Upper lobe of right lung (tissue), 1 donor: ENCODE measurements at places on chromosomes 16 and 17. TPM values are rescaled to one million over a fixed set of nuclear protein-coding genes. Genes with fewer than 3 reads are reported as not detected.

DNA sequence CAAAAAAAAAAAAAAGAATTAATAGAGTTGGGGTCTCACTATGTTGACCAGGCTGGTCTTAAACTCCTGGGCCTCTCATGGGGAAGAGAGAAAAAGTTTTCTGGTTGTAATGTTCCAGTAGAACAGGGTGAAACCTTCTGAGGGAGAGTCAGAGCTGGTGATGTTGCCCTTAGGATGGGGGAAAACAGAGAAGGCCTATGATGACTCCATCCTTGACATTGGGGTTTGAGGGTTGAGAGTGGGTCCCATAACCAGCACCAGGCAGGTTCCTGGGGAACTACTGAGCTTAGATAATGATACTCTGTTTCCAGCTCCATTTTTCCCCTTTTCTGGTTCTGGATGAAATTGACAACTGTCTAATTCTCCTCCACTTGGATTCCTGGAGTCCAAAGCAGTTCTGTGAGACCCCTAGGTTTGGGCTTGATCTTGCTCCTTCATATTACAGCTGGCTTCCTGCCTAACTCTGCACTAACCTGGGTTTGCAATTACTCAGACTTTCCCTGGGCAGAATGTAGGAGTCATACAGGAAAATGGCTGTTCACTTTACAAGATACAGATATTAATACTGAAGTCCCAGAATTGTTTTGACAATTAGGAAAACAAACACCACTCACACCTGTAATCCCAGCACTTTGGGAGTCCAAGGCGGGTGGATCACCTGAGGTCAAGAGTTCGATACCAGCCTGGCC, 62.8 kb upstream of the B4GALNT2 start:
- no peaks in the 10 kb centered on the region for H3K27me3 ChIP-seq
- no peak overlapping the region for H3K27ac ChIP-seq
- no peak overlapping the region for H3K4me3 ChIP-seq
- DNase-seq: no peak

GRCh38 chr17:42760652-42761581, at the start of gene RAMP2:
RAMP2 (plus strand) TSS chr17:42761227; CDS start chr17:42761262, 35 bp downstream.
- peak; percentile 69 for DNase-seq
- H3K4me3 ChIP-seq: peak within 1 kb of the TSS; percentile 58
- H3K27me3 ChIP-seq: peaks cover 23% of the 10 kb centered on the region
- peaks cover 6% of the 10 kb centered on the region for H3K4me1 ChIP-seq
- H3K27ac ChIP-seq: peak within 1 kb of the TSS; percentile 73

DNA sequence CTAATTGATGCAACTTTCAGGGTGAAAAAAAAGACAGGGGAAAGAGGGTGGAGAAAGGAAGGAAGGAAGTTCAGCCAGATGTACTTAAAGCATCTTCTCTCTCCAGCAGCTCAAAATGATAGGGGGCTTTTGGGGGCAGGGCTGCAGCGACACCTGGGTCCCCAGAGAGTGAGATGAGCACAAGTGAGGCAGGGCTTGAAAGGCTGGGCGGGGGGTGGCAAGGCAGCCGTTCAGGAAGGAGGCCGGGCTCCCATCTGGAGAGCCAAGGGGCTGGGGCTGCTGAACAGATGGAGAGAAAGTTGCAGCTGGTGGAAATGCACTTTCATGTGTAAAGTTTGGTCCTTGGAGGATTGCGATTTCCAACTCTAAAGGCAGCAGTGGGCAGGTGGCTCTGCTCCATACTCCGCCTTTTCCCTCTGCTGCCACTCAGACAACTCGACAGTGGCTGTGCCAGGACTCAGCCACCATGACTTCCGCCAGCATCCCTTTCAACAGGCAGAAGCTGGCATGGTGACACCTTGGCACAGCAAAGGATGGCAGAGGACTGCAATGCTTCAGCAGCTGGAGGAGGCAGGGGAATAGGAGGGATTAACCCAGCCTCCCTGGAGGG, 7.7 kb downstream of the SLC35B1 start:
- no peak for DNase-seq
- no peaks in the 10 kb centered on the region for H3K4me1 ChIP-seq
- no peaks in the 10 kb centered on the region for H3K27me3 ChIP-seq
- no peak overlapping the region for H3K4me3 ChIP-seq
- H3K36me3 ChIP-seq: peaks cover 52% of the 10 kb centered on the region

Gene SOX15
- total RNA-seq: 0.67 TPM

DNA sequence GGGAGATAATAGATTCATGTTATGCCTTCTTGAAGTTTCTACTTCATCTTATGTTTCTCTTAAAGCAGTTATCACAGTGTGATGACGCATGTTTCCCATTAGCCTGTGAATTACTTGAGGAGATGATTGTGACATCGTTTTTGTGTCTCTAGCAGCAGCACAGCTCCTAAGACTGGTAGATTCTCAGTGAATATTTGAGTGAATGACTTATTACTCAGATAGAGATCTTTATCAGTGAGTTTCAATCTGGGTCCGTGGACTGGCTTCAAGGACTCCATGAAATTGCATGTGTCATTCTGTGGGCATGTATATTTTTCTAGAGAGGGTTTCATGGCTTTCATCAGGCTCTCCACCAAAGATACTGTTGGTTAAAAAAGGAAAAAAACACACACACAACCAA, 29.9 kb downstream of the YPEL2 start:
- H3K4me3 ChIP-seq: no peak overlapping the region
- no peak for DNase-seq
- H3K27me3 ChIP-seq: no peaks in the 10 kb centered on the region
- peaks cover 50% of the 10 kb centered on the region for H3K4me1 ChIP-seq
- no peak overlapping the region for H3K27ac ChIP-seq

GRCh38 chr17:15083225-15083624, 181.9 kb downstream of the PMP22 start:
- no peak for DNase-seq
- no peak overlapping the region for H3K27ac ChIP-seq
- H3K4me3 ChIP-seq: no peak overlapping the region

DNA sequence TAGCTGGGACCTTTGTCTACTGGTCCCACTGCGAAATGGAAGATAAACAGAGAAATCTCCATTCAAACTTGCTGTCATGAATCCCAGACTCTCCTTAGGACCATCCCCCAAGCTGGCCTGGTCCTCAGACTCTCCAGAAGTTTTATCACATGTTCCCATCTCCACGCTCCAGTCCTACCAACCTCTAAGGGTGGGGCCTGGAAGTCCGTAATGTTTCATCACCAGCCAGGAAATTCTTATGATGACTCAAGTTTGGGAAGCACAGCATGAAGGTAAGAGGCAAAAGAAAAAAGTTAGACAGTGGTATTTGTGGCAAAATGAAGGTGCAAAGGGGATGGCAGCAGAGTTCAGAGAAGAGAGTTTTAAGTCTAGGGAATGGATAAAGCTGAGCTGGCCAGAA, 52.7 kb downstream of the ZNF18 start:
- H3K36me3 ChIP-seq: no peaks in the 10 kb centered on the region
- no peak overlapping the region for H3K27ac ChIP-seq
- H3K4me1 ChIP-seq: no peaks in the 10 kb centered on the region
- DNase-seq: no peak

- H3K27ac ChIP-seq: no peak overlapping the region
- peaks cover 19% of the 10 kb centered on the region for H3K4me1 ChIP-seq
- peaks cover 9% of the 10 kb centered on the region for H3K36me3 ChIP-seq
- DNase-seq: no peak
- H3K27me3 ChIP-seq: no peaks in the 10 kb centered on the region
- no peak overlapping the region for H3K4me3 ChIP-seq
Observed at GRCh38 chr17:64639516-64639915, 22.6 kb downstream of the SMURF2 start.

DNA sequence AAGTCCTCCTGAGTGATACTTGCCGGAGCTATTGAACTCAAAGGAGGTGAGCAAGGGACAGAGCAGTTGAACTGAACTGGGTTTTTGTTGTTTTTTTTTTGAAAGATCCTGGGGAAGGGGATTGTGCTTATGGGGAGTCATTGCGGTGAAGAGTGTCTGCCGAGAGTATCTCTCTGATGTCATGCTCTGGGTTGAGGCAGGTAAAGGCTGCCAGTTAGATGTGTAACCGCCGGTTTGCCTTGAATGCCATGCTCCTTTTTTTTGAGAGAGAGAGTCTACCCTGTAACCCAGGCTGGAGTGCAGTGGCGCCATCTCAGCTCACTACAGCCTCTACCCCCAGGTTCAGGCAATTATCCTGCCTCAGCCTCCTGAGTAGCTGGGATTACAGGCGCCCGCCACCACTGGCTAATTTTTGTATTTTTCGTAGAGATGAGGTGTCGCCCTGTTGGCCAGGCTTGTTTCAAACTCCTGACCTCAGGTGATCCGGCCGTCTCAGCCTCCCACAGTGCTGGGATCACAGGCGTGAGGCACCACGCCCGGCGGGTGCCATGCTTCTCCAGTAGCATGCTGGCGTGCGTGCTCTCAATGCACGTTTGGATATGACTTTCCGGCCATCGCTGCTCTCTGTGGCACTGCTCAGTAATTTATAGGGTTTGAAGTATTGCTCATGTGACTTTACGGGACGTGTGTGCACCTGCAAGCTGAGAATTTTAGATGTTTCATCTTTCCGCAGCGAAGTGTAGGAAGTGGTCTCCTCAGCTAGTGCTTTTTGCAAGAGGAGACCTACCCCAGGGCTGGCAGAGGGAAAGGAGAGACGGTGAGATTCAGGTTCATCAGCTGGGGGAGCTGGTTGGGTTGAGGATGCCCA, 8.5 kb downstream of the ZC3H18 start:
- peaks cover 60% of the 10 kb centered on the region for H3K36me3 ChIP-seq
- DNase-seq: no peak
- no peaks in the 10 kb centered on the region for H3K27me3 ChIP-seq

- H3K27ac ChIP-seq: peak overlapping the region; percentile 81
- H3K4me3 ChIP-seq: peak overlapping the region; percentile 14
- no peaks in the 10 kb centered on the region for H3K27me3 ChIP-seq
- peak; percentile 74 for DNase-seq
Observed at GRCh38 chr17:38898812-38899348, 26.5 kb upstream of the LASP1NB start.
